ENCODE measurements at places on chromosomes 1 and 21.

DNA sequence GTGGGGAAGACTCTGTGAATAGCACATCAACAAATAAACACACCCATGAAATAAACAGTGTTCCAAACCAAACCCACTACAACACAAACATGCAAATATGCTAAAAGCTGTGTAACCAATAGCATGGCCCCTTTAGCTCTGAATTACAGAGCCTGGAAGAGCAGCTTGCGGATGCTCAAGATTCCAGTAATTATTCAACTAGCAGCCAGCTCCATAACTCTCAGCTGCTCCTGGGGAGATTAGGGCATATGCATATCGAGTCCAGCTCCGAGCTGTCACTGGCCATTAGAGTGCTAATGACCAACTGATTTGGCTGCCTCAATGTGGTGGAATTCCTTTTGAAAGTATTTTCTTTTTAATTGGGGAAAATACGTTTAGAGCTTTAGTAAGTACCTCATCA lies 207.1 kb downstream of the HHAT start:
- no peak for DNase-seq

DNA sequence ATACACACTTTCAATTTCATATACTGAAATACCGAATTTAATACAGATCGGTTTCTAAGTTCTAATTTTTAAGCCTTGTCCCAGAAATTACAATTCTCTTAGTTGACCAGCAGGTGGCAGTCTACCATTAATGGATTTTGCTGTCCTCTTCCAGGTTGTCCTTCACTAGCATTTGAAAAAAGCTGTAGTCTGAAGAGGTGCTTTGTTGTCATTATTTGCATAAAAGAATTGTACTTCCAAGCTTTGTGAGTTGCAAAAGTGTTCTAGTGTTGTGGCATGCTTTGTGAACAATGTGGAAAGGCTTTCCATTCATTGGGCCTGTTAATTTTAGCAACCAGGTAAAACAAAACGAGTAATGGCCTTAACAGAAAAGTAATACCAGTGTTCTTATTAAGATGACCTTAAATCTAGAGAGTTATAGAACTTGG lies 193.6 kb downstream of the RPS6KC1 start:
- peak; percentile 9 for DNase-seq

GRCh38 chr1:47436304-47436978 lies 1.4 kb upstream of the FOXD2 start:
- peak; percentile 90 for DNase-seq

DNA sequence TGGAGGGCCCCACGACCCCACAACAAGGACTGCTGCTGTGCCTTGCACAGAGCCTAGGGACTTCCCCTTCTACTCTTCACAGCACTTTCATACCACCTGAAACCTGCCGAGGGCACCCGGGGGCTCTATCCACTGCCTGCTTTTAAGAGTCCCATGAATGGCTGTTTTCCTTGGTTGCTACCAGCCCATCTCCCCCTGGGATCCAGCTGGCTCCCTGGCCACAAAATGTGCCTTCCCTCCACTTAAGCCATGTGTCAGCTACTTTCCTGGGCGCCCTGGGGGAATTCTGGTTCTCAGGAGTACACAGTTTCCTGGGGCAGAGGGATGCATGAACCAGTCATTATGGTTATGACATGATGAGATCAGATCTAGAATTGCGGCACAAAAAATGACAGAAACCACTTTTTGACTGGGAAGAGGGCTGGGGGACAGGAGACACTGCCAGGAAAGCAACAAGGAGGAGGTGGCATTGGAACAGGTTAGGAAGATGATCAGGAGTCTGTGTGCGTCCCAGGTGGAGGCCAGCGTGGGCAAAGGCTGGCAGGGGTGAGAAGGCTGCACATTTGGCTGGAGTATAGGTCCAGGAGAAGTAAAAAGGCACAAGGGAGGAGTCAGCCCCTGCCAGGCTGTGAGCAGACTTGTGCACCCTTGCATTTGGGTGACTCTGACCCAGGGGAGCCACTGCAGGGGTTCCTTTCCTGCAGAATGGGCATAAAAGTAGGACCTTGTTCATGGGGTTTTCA lies 3.2 kb upstream of the TNFRSF8 start:
- DNase-seq: no peak

DNA sequence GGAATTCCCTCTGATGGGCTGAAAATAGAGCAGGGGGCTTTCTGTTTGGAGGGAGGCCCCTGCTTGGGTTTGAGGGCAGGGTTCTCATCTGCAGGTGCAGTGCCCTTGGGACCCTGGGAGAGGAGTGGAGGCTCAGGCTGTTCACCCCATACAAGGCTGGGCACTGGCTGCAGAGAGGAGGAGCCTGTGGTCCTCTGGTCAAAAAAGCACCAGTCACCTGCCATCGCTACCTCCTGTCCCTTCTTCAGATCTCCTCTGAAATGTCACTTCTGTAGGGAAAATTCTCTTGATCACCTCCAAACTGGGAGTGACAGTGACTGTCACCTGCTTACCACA lies 108.9 kb downstream of the TRABD2B start:
- DNase-seq: no peak

- DNase-seq: no peak
Observed at GRCh38 chr1:107110326-107110725, 30.5 kb upstream of the NTNG1 start.

DNA sequence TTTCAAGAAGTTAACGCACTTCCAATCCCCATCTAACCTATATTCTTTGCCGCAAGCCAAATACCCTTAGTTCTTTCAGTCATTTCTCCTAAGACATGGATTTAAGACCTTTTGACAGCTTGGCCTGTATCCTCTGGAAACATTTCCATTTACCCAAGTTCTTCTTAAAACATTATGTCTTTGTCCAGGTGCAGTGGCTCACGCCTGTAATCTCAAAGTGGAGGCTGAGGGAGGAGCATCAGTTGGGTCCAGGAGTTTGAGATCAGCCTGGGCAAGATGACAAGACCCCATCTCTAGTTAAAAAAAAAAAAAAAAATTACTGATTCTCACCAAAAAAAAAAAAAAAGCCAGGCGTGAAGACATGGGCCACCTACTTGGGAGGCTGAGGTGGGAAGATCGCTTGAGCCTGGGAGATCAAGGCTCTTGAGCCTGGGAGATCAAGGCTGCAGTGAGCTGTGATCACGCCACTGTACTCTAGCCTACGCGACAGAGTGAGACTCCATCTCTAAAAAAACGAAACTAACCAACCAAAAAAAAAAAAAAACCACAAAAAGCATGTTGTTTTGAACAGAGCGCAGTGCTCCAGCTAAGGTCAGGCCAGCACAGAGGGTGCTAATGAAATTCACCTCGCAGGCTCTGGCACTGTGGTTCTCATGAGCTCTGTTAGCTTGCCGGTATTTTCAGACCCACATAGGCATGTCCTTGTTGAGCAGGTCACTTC lies 36.0 kb downstream of the NUAK2 start:
- DNase-seq: peak; percentile 54

DNA sequence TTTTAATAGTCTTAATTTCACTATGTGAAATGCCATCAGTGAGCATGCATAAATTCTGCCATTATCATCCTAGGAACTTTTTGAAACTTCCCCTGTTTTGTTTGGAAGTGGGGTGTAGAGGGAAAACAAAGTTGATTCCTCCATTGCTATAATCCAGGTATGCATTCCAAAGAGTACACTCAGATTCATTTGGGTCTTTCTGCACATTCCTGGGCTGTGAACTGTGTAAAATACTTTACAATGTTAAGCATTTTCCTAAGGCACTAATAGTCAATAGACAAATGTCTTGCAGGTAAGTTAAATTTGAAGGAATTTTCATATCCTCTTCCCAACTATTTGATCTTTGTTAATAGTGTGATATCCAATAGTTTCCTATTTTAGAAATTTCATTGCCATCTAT lies 36.2 kb downstream of the SGIP1 start:
- DNase-seq: no peak

DNA sequence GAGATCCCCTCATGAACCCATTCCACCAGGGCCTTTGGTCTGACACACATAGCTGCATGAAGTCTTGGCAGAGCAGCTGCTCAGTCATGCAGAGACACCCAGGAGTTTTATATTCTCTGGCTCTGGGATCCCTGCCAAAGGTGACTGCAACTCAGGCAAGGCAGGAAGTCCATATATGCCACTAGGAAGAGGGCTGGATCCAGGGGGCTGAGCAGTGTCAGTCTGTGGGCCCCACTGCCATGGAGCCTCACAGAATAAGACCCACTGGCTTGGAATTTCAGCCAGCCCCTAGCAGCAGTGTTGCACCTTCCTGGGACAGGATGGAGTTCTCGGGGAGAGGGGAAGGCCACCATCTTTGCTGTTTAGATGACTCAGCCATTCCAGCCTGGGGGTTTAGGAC lies 199.7 kb downstream of the TBX15 start:
- DNase-seq: no peak

DNA sequence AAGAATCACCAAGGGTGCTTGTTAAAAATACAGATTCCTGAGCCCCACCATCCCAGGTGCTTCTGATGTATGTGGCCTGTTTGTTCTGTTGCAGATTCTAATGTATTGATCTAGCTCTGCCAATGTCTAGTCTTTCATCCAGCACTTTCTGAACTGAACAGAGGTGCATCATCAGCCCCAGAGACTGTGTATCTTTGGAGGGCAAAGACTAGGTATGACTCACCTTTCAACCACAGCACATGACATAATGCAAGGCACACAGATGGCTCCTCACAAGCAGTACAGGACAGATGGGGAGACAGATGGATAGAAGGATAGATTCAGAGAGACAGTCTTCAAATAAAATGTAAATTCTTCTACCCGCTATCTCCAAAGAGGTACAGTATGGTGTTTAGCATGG lies 32.3 kb downstream of the CD58 start:
- DNase-seq: no peak

GRCh38 chr1:4801192-4801924 lies 146.9 kb downstream of the AJAP1 start:
- DNase-seq: peak; percentile 45

- DNase-seq: no peak
Observed at GRCh38 chr21:46215436-46216131, 13.0 kb downstream of the LSS start.

- no peak for DNase-seq
Observed at GRCh38 chr1:235100194-235100772, 28.4 kb downstream of the TOMM20 start.

GRCh38 chr1:51236531-51237350 lies 668 bp downstream of the RNF11 start:
- peak; percentile 59 for DNase-seq

DNA sequence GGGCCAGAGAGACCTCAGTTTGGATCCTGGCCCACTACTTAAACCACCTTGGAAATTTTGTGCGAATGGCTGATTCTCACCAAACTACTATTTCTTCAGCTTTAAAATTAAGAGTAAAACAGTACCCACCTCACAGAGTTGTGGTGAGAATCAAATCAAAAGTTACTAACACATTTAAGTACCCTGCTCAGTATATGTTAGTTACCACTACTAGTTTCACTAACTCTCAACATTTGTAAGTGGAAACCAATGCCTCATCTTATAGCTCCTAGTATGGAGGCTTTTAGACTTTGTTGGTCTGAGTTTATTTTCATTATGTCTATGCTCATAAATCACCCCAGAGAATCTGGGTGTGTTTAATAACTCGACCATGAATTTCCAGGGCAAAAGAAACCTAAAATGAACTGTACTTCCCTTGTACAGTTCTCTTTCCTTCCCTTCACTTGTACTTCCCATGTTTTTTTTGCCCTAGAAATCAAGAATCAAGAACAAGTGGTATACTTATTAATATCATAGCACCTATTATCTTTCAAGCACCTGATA lies 11.6 kb upstream of the SERBP1 start:
- DNase-seq: no peak

- DNase-seq: no peak
Observed at GRCh38 chr1:109997867-109998229, 13.3 kb downstream of the AHCYL1 start.

DNA sequence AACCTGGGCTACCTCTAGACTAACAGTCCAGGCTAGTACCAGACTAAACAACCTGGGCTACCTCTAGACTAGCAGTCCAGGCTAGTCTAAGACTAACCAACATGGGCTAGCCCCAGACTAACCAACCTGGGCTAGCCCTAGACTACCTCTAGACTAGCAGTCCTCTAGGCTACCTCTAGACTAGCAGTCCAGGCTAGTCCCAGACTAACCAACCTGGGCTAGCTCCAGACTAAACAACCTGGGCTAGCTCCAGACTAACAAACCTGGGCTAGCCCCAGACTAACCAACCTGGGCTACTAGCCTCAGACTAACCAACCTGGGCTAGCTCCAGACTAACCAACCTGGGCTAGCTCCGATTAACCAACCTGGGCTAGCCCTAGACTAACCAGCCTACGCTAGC lies 2.0 kb downstream of the TFF2 start:
- DNase-seq: no peak

- no peak for DNase-seq
Observed at GRCh38 chr1:39173119-39173994, 31.1 kb upstream of the MACF1 start.

- DNase-seq: peak; percentile 68
Observed at GRCh38 chr1:225980005-225980836, 18.9 kb downstream of the SDE2 start.

GRCh38 chr1:19390901-19391595 lies 78.9 kb downstream of the SLC66A1 start:
- DNase-seq: peak; percentile 71

GRCh38 chr1:61058483-61059245 lies 23.7 kb upstream of the NFIA start:
- DNase-seq: no peak

DNA sequence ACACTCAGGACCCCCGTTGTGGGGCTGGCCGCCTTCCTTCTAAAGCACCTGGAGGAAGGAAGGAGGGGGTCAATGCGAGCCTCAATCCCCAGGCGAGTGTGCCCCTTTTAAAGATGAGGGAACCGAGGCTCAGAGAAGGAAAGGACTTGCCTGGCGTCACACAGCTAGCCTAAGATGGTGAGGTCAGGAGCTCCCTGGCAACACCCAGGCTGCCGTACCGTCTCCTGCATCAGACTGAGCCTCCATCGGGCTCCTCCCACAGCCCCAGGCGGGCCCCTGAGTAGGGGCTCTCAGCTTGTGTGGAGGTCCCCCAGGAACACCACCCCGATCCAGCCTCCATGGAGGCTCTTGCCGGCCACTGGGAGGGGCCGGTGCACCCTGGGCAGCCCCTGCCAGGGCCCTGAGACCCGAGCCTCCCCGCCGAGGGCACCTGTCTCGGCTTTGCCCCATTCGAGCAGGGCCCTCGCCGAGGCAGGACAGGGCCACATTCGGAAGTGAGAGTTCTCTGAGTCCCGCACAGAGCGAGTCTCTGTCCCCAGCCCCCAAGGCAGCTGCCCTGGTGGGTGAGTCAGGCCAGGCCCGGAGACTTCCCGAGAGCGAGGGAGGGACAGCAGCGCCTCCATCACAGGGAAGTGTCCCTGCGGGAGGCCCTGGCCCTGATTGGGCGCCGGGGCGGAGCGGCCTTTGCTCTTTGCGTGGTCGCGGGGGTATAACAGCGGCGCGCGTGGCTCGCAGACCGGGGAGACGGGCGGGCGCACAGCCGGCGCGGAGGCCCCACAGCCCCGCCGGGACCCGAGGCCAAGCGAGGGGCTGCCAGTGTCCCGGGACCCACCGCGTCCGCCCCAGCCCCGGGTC lies at the start of gene AIRE:
TSS of gene AIRE (plus strand) at position 739 of the 855 bp plus-strand sequence. CDS start 131 bp downstream, outside the sequence.
- DNase-seq: no peak

Measured in transverse colon (tissue), 4 donors.